ENCODE measurements at places on chromosomes 2 and 18.

GRCh38 chr2:179622635-179623300, 238.6 kb downstream of the ZNF385B start:
- DNase-seq: no peak

- peak; percentile 11 for DNase-seq
These were observed 24.7 kb upstream of the ALLC start for GRCh38 chr2:3633089-3633981.

GRCh38 chr2:2502201-2502549, 171.1 kb upstream of the MYT1L start:
- DNase-seq: no peak

GRCh38 chr18:26764586-26764985, 100.9 kb downstream of the AQP4 start:
- DNase-seq: no peak

- no peak for DNase-seq
These were observed 60.3 kb upstream of the SP3 start for GRCh38 chr2:174025271-174026121.

DNA sequence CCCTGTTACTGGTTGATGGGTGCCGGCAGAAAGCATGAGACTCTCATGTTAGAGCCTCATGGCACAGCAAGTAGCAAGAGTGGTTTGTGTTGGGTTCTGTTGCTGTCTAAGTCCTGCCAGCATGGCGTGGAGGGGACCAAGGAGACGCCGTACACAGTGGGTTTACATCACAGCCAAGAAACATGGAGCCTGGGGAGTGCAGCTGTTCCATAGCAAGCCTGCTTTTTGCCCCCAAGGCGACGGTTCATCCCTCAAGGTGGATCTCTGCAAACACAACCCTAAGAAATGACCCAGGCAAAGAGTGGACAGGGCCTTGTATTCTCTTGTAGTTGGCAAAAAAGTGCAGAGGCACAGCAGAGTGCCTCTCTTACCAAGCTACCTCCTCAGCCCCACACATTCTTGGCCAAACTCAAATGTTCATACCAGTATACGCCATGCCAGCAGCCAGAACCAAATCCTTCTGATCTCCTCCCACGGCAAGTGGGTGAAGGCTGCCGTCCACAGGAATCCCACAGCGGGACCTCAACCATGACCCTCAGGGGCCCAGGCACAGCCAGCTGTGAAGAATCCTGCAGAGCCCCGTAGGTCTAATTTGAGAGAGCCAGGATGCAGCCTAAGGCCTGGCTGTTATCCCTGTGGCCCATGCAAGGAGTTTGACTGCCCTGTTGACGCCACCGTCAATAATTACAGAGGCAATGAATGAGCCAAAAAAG, 19.0 kb downstream of the SNED1 start:
- DNase-seq: peak; percentile 19

DNA sequence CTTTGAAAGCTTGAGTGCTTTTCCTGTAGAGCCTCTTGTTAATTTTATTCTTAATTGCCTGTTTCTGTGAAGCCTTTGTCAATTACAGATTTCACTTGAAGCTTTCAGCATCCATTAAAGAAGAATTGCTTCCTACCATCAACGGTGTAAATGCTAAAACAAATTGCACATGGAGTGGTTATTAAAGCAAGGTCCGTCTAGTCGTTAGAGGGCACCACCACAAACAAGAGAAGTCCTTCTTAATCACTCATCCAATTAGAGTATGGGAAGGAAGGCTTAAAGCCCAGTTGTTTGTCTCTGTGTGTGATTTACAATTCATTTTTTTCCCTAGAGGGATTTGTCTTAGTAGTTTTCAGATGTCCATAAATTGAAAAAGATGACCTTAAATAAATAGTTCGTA, 1.6 kb downstream of the KCNJ3 start:
- DNase-seq: no peak

- DNase-seq: no peak
These were observed 979.5 kb upstream of the FAM98A start for GRCh38 chr2:34578641-34579040.

DNA sequence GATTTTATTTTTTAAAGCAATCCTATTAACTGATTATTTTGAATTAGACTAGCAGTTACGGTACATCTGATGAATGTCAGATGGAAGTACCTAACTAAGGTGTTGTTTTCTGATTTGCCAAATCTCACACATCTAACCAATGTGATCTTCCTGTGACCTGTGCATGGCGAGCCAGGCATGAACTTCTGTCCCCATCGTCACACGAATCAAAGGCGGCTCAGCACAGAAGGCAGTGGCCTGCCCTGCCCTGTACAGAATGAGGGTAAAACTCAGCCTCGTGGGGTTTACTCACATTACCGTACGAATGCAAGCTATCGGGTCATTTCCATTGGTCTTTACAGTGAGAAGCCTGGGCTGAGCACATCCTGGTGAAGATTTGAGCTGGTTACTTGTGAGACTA, 87.3 kb downstream of the WDSUB1 start:
- DNase-seq: no peak

DNA sequence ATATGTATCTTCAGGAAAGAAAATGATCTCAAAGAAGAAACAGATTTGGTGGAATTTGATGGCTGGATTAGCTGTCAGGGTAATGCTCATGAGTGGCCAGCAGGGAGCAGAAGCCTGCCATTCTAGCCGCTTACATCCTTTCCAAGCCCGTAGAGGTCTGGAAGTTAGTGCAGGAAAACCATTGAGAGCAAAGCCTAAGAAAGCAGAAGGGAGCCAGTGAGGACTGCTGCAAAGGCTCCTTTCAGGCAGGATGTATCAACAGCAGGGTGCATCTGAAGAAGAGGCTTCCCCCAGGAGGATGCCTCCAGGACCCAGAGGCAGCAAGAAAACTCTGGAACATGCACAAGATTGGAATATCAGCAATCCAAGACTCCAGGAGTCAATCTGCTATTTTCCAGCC, 22.9 kb upstream of the LBH start:
- DNase-seq: no peak

GRCh38 chr2:10993001-10993481, 81.3 kb downstream of the KCNF1 start:
- DNase-seq: no peak

DNA sequence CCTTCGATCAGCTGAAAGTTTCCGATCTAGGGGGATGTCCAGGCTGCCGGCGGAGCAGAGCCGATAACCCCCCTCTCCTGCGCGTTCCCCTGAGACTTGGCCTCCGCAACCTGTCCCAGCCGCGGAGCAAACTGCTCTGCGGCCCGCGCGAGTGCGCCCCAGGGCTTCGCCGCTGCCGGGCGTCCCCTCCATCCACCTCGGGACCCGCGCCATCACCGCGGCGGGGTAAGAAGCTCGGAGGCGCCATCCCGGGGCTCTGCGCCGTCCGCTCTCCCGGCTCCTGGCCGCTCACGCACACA, 990 bp upstream of the GDF7 start:
- no peak for DNase-seq

- no peak for DNase-seq
These were observed 141.3 kb upstream of the AGAP1 start for GRCh38 chr2:235352541-235352940.

Measured in activated CD4-positive, CD25-positive, alpha-beta regulatory T cell treated with anti-CD3 and anti-CD28 coated beads, Interleukin-2, amount 50 U/mL, for 72 hours (primary cell).